Activated CD4-positive, alpha-beta memory T cell treated with anti-CD3 and anti-CD28 coated beads for 36 hours (primary cell): ENCODE measurements at places on chromosomes 12 and 14. TPM values are rescaled to one million over a fixed set of nuclear protein-coding genes. Genes with fewer than 3 reads are reported as not detected.

Gene PDZRN4
- not detected for total RNA-seq

Gene TCL1B
- not detected for total RNA-seq

Gene RNASE4
- 0.69 TPM for total RNA-seq

Gene RTL1
- not detected for total RNA-seq

GRCh38 chr14:22807432-22808087, 7.7 kb downstream of the SLC7A7 start:
- no peak for DNase-seq

- DNase-seq = no peak
Observed at GRCh38 chr12:104054681-104055346, 4.8 kb upstream of the GLT8D2 start.

- DNase-seq = no peak
Observed at GRCh38 chr14:57889245-57889644, 23.4 kb upstream of the SLC35F4 start.

- DNase-seq = peak; percentile 80
Observed at GRCh38 chr12:127125607-127126259, 1141.2 kb upstream of the TMEM132C start.

DNA sequence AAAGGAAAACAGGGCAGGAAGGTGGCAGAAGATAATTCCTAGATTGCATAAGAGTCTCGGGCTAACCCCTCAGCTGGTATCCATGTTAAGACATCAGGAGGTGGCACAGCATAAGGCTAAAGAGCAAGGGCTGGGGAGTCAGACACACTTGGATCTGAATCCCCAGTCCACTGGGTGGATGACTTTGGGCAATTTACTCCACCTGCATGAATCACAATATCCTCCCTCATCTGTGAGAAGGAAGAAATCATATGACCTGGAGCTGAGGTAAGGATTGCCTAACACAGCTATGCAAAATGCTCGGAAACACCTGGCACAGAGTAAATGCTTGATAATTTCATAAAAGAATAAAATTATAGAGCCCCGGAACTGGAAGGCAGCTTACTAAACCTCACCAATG, 217.9 kb downstream of the PIK3C2G start:
- DNase-seq = no peak

DNA sequence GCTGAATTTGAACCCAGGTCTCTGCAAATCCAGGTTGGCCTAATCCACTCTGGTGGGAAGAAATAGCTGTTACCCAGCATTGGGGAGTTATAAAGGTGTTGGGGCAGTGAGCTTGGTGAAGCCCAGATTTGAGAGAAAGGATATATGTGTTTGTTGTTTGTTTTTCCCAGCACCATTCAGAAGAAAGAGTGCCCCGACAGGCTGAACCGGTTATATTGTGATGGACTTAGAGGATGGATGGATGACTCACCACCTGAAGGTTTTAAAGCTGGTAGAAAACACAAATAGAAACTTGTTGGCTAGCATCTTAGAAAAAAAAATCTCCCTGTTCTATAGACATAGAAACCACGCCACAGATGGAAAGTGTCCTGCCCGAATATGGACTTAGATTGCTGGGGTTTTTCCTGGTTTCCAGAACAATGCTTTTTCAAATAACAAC, 404.6 kb downstream of the MED13L start:
- DNase-seq = no peak

- no peak for DNase-seq
Observed at GRCh38 chr12:68899251-68899771, 33.7 kb downstream of the CPM start.

DNA sequence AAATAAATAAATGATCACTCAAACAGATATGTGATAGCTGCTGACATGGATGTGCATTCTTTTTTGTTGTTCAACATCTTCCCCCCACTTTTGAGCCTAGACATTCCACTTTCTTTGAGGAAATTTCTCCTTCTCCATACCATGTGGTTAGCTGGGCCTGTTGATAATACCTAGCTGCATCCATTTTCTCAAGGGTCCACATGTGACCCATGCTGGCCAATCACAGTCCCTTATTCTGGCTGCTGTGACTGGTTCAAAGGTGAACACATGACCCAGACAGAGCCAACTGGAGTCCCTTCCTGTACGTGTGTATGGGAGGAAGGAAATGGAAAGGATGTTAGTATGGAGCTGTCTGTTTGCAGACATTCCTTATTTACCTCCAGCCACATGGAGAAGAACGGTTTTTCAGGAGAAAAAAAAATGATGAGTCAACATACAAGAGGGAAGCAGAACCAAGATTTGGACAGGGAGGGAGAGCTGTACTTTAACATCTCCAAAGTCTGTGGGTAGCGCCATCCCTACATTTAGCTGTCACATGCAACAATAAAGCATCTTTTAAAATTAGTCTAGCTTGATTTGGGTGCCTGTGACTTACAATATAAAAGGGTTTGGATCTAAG, 391.7 kb upstream of the TBX3 start:
- DNase-seq = no peak

DNA sequence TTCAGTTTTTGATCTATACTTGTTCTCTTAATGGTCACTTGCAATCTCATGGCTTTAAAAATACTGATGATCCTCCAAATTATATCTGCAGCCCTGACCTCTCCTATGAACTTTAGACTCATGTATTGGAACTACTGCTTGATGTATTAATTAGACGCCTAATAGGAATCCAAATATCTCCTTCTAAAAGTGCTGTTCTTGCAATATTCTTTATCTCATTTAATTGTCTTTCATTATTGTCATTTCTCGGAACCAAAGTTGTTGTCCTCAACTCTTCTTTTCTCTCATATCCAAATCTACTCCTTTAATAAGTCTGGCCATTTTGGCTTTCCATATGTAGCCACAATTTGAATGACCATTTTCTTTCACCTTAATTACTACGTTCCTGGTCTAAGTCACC, 907.6 kb upstream of the SEL1L start:
- DNase-seq = no peak

DNA sequence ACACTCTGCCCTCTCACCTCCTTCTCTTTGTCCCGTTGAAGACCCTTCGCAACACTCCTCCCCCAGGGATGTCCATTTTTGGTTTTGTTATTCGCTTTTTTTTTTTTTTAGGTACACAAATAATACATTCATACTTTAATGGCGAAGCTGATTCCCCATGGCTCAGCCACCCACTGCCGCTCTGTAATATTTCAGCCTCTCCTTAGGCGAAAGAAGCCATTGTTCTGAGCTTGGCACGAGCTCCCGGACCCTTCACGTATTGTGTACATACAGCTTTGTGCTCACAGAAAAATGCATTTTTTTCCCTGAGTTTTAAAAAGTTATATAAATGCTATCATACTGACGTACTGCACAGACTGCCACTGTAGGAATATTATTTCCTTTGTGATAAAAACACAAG, 115.0 kb downstream of the TMEM132C start:
- no peak for DNase-seq

- DNase-seq = no peak
Observed at GRCh38 chr12:52347551-52348510, 19.4 kb downstream of the KRT85 start.

- DNase-seq = no peak
Observed at GRCh38 chr12:6942331-6942665, 1.3 kb upstream of the RNU7-1 start.

- no peak for DNase-seq
Observed at GRCh38 chr14:36707570-36707969, 45.9 kb downstream of the PAX9 start.

DNA sequence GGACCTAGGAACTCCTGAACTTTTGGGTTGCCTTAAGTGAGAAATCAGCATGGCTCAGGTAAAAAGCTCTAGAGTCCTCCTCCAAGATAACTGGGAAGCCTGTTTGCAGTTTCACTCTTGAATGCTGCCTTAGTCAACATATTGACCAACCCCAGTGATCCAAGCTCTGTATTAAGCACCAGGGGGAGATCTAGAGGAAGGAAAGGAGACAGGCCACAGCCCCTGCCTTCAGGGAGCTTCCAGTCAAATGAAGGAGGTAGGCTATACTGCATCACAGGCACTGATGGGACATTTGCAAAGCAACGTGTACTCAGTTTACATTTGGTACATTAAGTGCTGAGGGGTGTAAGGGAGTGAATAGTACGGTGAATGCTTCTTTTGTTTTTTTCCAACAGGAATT, 1.2 kb upstream of the CSAD start:
- DNase-seq = no peak

GRCh38 chr12:125259178-125259867, 194.1 kb downstream of the AACS start:
- no peak for DNase-seq

- DNase-seq = no peak
Observed at GRCh38 chr12:13570005-13570694, 373.6 kb downstream of the EMP1 start.
